ENCODE measurements at places on chromosomes 4 and X.

GRCh38 chr4:141660880-141661279 is 24.5 kb downstream of the IL15 start:
- no peak for DNase-seq

DNA sequence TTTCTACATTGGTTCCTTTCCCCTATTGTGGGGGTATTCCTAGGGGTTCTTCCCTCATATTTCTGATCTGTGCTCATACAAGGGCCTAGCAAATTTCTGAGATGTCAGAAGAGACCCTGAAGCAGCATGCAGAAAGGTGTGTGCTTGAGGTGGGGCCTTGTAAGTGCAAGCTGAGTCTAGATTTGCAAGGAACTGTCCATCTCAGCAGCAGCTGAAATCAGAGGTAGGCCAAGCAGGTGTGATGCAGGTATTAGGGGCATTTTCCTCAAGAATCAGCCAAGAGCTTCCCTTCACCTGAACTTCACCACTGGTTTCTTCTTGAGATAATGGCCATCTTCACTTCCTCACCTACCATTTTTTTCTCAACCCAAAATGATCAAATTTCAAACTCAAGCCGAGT is 45.1 kb downstream of the ASB9 start:
- DNase-seq: no peak

DNA sequence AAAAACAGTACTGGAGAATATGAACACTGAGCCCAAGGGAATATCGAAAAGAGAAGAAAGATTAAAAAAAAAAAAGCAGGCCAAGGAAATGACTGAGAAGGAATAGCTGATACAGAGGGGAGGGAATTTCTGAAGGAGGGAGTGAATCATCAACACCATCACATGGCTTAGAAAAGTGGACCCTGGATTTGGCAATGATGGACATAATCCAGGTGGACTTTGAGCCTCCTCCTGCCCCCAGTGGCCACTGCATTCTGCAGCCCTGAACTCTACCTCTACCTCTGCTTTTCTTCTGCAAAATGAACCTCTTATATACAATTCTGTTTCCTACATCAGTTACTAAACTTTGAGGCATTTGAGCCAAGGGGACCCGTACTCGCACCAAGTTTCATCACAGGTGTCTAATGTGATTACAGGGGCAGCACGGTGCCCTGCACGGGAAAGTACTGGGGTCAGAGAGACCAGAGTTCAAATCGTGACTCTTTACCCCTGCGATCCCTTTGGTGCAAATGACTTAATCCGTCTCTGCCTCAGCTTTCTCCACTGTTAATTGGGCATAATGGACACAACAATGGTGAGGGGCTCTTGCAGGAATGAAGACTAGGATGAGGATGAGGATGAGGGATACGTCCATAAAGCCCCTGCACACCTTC is 1.1 kb downstream of the OCIAD2 start:
- DNase-seq: no peak

GRCh38 chr4:140448830-140449229 is 21.4 kb upstream of the CLGN start:
- no peak for DNase-seq

DNA sequence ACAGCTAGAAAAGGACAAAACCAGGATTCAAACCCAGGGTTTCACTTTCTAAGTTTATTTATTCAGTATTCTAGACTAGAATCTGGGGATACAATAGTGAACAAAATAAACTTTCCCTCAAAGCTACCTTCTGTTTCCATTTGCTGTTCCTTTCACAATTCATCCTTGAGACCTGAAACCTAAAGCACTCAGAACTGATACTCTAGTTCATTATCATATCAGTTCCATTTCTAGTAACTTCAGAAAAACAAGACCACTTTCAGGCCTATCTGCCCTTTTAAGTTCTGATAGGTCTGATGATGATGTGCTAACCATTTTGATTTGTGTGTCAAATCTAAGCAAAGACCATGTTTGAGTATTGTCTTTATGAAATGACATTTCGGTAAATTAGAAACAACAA is 7.8 kb upstream of the XK start:
- no peak for DNase-seq

DNA sequence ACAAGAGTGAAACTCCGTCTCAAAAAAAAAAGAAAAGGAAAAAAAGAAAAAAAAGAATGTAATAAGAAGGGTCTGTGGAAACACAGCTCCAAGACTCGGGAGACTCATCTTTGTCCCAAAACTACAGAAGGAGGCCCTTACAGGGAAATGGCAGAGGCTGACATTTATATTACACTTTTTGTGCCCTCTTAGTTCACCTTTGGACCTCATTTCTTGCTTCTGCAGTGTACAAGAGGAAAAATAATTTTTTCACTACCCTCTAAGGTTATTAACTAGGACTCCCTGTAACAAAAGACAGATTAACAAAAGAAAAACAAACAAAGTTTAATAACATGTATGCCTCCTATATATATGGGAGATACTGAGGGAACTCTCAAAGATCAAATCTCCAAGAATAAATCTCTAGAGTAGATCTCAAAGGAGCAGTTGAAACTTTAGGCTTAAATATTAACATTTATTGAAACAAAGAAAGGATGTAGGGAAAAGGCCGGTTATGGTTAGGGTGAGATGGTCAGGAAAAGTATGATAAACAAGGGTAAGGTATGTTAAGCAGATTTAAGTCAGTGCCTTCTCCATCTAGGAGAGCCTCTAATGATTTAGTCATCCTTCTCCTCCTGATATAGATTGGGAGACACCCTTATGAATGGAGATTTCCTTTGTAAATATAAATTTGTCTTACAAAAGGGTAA is 121.3 kb upstream of the JADE1 start:
- no peak for DNase-seq

Measured in GM13976 (cell line).